ENCODE measurements at places on chromosomes 1 and 21.

DNA sequence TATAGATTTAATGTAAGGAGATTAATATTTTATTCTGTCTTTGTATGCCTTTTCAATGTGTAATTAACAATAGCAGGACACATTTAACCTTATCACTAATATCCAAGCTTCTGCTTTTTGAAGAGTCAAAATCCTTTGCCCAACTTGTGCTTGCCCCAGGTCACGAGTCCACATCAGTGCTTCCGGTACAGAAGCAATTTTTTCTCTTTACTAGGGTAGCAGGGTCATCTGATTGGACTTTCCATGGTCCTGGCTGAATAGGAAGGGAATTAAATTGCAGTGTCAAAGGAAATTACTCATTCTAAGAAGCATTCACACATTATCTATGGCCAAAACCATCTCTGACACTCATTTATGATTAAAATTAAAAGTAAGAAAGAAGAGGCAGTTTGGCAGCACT lies 460.5 kb upstream of the ADGRL2 start:
- no peak for DNase-seq

DNA sequence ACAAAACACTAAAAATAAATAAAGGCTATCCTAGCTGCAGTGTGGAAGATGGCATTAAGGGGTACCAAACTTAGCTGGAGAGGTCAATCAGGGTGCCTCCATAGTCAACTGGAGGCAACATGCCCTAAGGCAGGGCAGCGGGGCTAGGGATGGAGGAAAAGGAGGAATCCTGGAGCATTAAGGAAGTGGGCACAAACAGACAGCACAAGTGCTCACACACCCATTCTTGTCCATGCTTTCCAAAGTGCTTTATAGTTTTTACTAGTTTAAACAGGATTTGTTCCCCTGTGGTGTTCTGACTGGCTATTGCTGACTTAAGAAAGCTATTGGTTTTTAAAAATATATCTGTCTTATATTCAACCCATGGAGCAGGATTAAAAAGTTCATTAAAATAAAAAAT lies 33.3 kb downstream of the TCEANC2 start:
- DNase-seq: no peak

GRCh38 chr1:201063145-201063544 lies 39.6 kb upstream of the KIF21B start:
- DNase-seq: no peak

- DNase-seq: no peak
Observed at GRCh38 chr1:156616463-156616862, 2.8 kb upstream of the HAPLN2 start.

- DNase-seq: no peak
Observed at GRCh38 chr1:234400773-234401172, 27.5 kb downstream of the COA6 start.

DNA sequence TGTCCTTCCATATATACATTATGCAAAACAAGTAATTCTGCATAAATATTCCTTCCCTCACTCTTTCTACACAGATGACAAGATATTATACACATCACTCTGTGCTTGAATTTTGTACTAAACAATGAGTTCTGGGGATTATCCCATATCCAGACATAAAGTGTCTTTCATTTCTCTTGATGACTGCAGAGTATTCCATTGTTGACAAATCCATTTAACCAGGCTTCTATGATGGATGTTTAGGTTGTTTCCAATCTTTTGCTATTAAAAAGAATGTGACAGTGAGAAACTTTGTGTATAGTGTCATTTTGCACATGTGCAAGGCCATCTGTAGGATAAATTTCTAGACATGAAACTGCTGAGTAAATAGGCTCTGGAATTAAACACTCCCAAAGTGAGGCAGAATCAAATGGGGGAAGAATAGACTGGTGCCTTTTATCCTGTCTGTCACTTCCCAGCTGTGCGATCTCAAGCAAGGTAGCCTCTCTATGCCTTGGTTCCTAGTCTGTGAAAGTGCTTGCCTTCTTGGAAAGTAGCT lies 29.9 kb upstream of the ATP2B4 start:
- DNase-seq: no peak

DNA sequence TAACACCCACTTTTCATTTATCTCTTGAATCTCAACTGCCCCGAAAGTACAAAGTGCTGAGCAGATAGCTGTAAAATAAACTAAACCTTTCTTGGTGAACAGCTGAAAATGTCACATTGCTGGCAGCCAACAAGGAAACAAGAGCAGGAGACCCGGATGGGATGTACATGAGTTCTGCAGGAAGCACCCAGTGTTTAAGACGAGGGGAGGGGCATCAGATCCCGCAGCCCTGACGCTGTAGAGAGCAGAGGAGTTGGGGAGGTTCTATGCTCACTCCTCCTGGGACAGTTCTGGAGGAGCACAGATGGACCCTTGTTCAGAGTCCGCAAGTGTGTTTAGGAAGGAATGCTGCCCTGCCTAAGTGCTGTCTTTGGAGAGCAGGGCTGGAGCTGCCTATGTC lies 32.0 kb upstream of the EPHA8 start:
- no peak for DNase-seq
